T-cell (primary cell): ENCODE measurements at places on chromosomes 1 and 21. TPM values are rescaled to one million over a fixed set of nuclear protein-coding genes. Genes with fewer than 3 reads are reported as not detected.
A peak's percentile ranks its signal among the peaks of the same experiment; 100 is the strongest.

GRCh38 chr1:197961449-197961848 lies 44.3 kb downstream of the LHX9 start:
- DNase-seq, result no peak
- H3K27me3 ChIP-seq, result no peaks in the 10 kb centered on the region
- no peaks in the 10 kb centered on the region for H3K36me3 ChIP-seq

- no peaks in the 10 kb centered on the region for H3K27me3 ChIP-seq
- H3K4me3 ChIP-seq, result peak overlapping the region; percentile 35
- no peaks in the 10 kb centered on the region for H3K36me3 ChIP-seq
- peaks cover 27% of the 10 kb centered on the region for H3K4me1 ChIP-seq
- H3K27ac ChIP-seq, result peak overlapping the region; percentile 92
- DNase-seq, result peak; percentile 53
These were observed 774 bp upstream of the WDTC1 start for GRCh38 chr1:27233667-27234048.

TRNP1 gene
- total RNA-seq, result not detected

NPR1 gene
- total RNA-seq, result not detected

TCHHL1 gene
- not detected for total RNA-seq

DENND2C gene
- 0.70 TPM for total RNA-seq

- no peaks in the 10 kb centered on the region for H3K36me3 ChIP-seq
- no peak for DNase-seq
- H3K27me3 ChIP-seq, result no peaks in the 10 kb centered on the region
- H3K4me1 ChIP-seq, result peaks cover 11% of the 10 kb centered on the region
- H3K4me3 ChIP-seq, result no peak overlapping the region
These were observed 90.1 kb downstream of the DTL start for GRCh38 chr1:212125654-212126053.

- no peak for DNase-seq
- H3K4me3 ChIP-seq, result no peak overlapping the region
- H3K4me1 ChIP-seq, result no peaks in the 10 kb centered on the region
- H3K27ac ChIP-seq, result no peak overlapping the region
- no peaks in the 10 kb centered on the region for H3K27me3 ChIP-seq
These were observed 181.6 kb downstream of the NEGR1 start for GRCh38 chr1:72100771-72101170.

DNA sequence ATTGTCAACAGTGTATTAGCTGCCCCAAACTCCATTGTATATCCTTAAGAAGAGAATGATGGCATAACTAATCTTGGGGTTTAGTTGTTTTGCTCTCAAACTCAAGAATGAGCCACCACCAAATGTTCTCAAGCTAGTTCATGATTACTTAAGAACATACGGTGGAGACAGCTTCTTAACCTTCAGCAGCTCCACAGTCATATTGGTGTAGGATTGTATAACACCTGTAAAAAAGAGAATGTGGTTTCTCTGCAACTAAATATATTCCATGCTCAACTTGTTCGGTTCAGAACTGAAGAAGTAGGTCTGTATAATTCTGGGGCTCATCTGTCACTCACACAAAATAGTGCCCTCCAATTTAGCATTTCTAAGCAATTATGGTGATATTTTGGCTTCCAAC lies 177.9 kb upstream of the DUSP10 start:
- no peak overlapping the region for H3K27ac ChIP-seq
- H3K4me1 ChIP-seq, result no peaks in the 10 kb centered on the region
- DNase-seq, result no peak
- H3K4me3 ChIP-seq, result no peak overlapping the region

COL9A2 gene
- total RNA-seq, result 3.6 TPM

FAM72B gene
- total RNA-seq, result not detected

GRCh38 chr1:200248541-200248940 lies 161.3 kb downstream of the ZNF281 start:
- no peaks in the 10 kb centered on the region for H3K27me3 ChIP-seq
- H3K4me3 ChIP-seq, result no peak overlapping the region
- no peak for DNase-seq
- no peak overlapping the region for H3K27ac ChIP-seq
- no peaks in the 10 kb centered on the region for H3K4me1 ChIP-seq

OR2T35 gene
- not detected for total RNA-seq

STIL gene
- total RNA-seq, result 2.1 TPM

CYYR1 gene
- 0.26 TPM for total RNA-seq

DNA sequence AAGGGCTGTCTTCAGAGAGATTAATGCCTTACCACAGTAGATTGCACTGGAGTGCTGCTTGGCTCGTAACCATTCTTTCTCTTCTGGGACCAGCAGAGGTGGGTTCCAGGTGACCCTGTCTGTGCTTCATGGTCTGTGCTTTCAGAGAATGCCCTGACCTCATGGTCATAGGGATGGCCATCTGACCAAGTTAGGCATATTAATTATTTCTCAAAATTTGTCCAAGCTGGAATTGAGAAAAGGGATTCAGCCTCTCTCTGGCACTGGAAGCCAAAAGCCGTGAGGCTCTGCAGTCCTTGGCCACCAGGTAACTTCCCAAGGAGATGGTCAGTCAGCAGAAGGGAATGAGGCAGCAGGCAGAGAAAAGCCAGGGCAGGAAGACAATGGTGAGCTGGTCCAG lies 37.2 kb upstream of the TSPAN2 start:
- H3K27ac ChIP-seq, result no peak overlapping the region
- H3K4me1 ChIP-seq, result no peaks in the 10 kb centered on the region
- H3K4me3 ChIP-seq, result no peak overlapping the region
- DNase-seq, result no peak

DNA sequence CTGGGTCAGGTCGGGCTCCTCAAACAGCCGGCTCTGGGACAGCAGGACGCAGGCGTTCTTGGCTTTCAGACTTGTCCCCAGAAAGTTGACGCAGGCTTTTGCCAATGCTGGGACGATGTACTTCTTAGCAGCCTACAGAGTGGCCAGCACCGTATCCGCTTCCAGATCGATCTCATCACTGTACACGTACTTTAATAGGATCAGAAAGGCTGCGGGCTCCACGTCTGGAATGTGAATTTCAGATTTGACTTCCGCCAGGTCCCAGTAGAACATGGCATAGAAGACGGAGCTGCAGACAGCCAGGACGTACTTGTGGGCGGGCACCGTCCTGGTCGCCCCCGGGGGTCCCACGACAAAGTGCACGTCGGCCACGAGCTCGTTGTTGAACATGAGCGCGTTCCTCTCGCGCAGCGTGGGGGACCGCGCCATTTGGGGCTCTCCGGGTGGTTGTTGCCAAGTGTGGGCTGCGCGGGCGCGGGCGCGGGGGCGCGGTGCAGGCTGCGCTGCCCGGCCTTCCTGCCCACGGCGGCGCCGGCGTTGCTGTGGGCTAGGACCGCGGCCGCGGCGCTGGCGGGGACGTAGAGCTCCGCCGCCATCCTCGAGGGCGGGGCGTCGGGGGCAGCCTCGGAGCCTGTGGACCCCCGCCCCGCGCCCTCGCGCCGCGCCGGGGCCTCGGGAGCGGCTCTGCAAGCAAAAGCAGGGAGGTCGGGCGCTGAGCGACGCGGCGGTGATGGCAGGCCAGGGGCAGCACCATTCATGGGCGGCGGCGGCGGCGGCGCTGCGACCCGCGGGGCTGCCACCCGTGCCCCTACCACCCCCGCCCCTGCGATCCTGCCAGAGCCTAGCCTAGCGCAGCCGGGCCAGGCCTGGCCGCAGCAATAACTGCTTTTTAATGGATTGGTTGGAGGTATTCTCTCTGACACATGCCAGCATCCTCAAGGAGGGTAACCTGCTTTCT lies 10.6 kb downstream of the CNR2 start:
- no peak overlapping the region for H3K4me3 ChIP-seq
- no peaks in the 10 kb centered on the region for H3K36me3 ChIP-seq
- no peak for DNase-seq
- peaks cover 12% of the 10 kb centered on the region for H3K4me1 ChIP-seq

- H3K27ac ChIP-seq, result no peak overlapping the region
- no peaks in the 10 kb centered on the region for H3K36me3 ChIP-seq
- no peaks in the 10 kb centered on the region for H3K27me3 ChIP-seq
- DNase-seq, result no peak
- H3K4me1 ChIP-seq, result no peaks in the 10 kb centered on the region
These were observed 98.6 kb downstream of the OLFM3 start for GRCh38 chr1:101898137-101898536.

- no peaks in the 10 kb centered on the region for H3K36me3 ChIP-seq
- H3K27me3 ChIP-seq, result no peaks in the 10 kb centered on the region
- no peaks in the 10 kb centered on the region for H3K4me1 ChIP-seq
- no peak overlapping the region for H3K4me3 ChIP-seq
These were observed 17.1 kb downstream of the SOAT1 start for GRCh38 chr1:179310721-179311120.

DRAM2 gene
- 36.7 TPM for total RNA-seq

- DNase-seq, result no peak
- no peaks in the 10 kb centered on the region for H3K36me3 ChIP-seq
- peak overlapping the region; percentile 65 for H3K27ac ChIP-seq
- peaks cover 21% of the 10 kb centered on the region for H3K4me1 ChIP-seq
These were observed 25.5 kb upstream of the ITPKB start for GRCh38 chr1:226764533-226764932.

DNA sequence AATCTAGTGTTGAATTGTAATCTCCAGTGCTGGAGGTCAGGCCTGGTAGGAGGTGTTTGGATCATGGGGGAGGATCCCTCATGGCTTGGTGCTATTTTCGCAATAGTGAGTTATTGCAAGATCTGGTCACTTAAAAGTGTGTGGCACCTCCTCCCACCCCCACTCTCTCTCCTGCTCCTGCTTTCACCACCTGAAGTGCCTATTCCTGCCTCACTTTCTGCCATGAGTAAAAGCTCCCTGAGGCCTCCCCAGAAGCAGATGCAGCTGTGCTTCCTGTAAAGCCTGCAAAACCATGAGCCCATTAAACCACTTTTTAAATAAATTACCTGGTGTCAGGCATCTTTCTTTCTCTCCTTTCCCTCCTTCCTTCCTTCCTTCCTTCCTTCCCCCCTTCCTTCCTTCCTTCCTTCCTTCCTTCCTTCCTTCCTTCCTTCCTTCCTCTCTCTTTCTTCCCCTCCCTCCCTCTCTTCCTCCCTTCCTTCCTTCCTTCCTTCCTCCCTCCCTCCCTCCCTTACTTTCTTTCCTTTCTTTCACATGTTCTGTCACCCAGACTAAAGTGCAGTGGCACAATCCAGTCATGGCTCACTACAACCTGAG lies 172.4 kb downstream of the C1orf21 start:
- H3K4me3 ChIP-seq, result no peak overlapping the region
- H3K27me3 ChIP-seq, result no peaks in the 10 kb centered on the region
- no peaks in the 10 kb centered on the region for H3K4me1 ChIP-seq
- no peak overlapping the region for H3K27ac ChIP-seq

- H3K4me3 ChIP-seq, result peak overlapping the region; percentile 95
- peaks cover 19% of the 10 kb centered on the region for H3K4me1 ChIP-seq
These were observed 936 bp downstream of the ZBTB21 start for GRCh38 chr21:42009018-42009830.

ISG20L2 gene
- total RNA-seq, result 59.4 TPM

LRRN2 gene
- total RNA-seq, result not detected

GJA9 gene
- not detected for total RNA-seq

LDLRAD1 gene
- total RNA-seq, result not detected

GRCh38 chr1:82392513-82392912 lies 591.8 kb downstream of the ADGRL2 start:
- DNase-seq, result no peak
- H3K4me3 ChIP-seq, result no peak overlapping the region
- H3K36me3 ChIP-seq, result no peaks in the 10 kb centered on the region
- H3K27ac ChIP-seq, result no peak overlapping the region

PRAMEF26 gene
- total RNA-seq, result not detected
